Stimulated activated CD8-positive, alpha-beta memory T cell treated with anti-CD3 and anti-CD28 coated beads, Interleukin-2, amount 100 ng/mL, for 1 hour (primary cell): ENCODE measurements at places on chromosomes 5 and 9.

DNA sequence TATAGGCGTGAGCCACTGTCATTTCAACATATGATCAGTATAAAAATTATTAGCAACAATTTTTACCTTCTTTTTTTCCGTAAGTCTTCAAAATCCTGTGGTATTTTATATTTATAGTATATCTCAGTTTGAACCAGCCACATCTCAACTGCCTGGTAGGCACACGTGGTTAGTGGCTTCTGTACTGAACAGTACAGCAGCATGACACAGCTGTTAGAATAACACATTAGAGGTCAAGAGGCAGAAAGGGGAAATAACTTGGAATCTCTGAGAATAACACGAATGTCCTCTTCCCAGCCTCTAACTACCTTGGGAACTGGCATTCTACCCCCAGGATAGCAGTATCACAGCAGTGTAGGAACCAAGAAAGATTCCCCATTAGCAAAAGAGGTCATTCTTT lies 108.5 kb upstream of the IQGAP2 start:
- no peak for DNase-seq

DNA sequence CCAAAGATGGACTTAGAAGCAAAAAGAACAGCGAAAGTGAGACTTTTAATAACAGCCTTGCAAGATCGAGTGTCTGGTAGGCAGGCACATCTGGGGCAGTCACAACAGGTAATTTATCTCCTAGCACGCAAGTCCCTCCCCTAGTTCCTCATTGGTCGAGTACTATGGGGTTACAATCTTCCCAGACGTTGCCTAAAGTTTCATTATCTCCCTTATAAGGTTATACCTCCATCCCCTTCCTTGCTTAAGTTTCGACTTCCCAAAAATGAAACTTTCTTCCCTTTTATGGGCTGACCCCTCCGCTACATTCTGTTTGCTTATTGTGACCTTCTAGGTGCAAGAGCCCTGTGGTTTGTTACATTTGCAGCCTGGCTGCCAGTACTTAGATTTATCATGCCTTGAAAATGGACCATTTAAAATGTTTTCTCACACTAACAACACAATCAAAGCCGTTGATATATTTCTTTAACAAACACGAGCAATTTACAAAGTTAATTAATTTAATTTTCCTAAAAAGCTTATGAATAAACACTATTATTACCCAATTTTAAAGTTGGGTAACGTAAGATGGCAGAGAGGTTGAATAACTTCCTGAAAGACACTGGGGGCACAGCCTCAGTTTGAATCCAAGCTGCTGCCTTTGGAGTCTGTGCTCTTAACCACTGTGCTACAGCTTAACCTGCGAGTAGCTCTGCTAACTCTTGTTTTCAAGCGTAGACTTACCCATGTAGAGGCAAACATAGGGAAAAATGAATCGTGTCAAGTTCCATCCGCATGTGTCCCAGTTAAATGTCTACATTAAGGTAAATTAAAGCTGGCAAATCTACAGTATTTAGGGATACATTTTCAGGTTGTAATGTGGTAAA lies 91.7 kb downstream of the EDIL3 start:
- no peak for DNase-seq

DNA sequence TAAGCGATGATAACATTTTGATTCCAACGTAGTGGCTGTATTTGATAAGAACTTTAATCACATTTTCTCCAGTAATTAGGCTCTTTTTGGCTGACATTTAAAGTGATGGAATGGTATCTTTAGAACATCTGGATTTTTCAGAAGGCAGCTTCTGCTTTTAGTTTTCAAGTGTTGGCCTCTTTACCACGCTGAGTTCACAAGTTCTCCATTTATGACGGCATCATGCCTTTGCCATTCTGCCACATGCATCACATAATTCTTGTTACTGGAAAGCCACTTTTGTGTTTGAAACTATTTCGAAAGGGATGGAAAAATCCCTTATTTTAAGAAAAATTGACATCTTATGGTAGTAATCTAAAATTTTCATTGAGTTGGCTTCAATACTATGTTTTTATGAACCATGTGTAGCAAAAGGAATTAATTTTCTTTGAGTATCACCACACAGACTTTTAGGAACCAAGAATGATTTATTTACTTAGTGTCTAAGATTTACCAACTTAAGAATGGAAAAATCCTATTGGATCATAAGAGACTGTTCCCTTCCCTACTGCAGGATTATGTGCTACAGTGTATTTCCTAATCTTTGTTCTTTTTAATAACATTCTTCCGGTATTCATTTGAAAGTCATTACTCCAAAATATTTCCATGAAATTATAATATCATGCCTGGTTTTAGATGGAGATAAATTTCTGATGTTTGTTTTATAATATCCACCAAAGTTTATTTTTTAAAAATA lies 344.2 kb downstream of the ADGRV1 start:
- DNase-seq = no peak

- DNase-seq = no peak
Observed at GRCh38 chr5:103407402-103407801, 148.8 kb downstream of the MACIR start.

- DNase-seq = no peak
Observed at GRCh38 chr9:91119142-91119541, 242.6 kb downstream of the AUH start.

GRCh38 chr5:166032601-166033000 lies 2258.8 kb upstream of the WWC1 start:
- DNase-seq = no peak

DNA sequence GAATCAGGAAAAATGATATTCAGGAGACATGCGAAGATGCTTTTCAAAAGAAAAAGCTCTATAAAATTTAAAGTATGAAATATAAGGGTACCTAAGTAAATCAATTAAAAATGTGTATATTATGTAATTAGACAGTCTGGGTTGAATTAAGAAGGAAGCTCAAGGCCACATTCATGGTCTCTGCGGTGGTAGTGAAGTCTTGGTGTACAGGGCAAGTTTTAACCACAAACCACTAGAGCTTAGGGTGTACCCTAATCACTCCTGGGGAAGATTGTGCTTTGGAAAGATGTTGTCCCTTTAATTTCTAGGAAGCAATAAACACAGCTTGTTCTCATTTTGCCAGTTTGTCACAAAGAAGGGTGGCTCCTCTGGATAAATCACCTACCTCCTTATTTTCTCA lies 287.2 kb upstream of the ZNF608 start:
- DNase-seq = no peak

DNA sequence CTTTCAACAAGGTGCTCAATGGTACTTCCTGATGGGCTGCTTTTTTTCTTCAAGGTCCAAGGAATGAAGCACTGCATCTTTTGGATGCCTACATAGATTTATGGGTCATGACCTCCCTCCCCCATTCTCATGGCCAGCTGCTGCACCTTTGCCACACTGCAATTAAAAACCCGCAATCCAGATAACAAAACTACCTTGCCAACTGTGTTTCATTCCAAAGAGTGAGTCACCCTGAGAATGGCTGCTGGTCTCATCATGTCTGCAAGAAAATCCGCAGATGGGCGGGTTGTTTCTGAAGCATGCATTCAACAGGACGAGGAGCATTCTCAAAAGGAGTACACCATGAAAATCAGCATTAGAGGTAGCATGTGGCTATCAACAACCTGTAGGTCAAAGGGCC lies 139.8 kb downstream of the ELAVL2 start:
- DNase-seq = no peak

- no peak for DNase-seq
Observed at GRCh38 chr5:123505633-123506032, 6.3 kb upstream of the CSNK1G3 start.

DNA sequence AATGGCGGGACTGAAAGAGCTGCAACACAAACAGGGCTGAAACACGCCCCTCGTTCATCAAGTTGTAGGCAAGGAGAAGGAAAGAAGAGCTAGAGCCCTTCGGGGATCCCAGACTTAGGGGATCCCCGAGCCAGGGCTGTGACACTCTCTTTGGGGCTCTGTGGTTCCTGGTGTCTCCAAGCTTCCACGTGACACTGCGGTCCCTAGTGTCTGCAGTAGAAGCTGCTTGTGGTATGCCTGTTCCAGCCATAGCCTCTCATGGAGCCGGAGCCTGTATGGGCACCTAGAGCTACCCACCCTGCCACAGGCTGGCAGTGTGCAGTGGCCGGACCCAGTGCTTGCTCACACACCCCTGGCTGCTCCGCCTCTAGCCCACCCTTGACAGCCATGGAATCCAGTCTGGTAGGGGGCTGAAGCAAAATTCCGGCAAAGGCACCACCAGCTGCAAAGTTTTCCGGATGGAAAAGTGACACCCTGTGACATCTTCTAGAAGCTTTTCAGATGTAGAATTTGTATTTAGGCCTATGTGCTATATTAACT lies 1439.6 kb upstream of the ACO1 start:
- DNase-seq = no peak

GRCh38 chr5:34703767-34704713 lies 47.9 kb downstream of the RAI14 start:
- no peak for DNase-seq

DNA sequence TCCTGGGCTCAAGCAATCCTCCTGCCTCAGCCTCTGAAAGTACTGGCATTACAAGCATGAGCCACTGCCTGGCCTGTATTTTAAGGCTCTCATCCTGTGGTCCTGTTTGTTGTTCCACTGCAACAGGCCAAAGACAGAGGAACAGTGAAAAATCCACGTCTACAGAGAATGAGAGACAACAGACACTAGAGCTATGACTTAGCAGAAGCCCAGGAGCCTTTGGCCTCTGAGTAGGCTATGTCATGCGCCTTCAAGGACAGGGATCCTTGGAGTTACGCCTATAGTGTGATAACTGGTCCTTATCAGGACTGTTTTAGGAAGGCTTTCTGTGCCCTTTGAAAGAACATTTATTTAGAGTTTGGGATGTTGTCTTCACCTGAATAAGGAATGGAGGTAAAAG lies 10.5 kb downstream of the POC5 start:
- DNase-seq = no peak

GRCh38 chr5:31531543-31531887 lies 378 bp downstream of the DROSHA start:
- DNase-seq = no peak

DNA sequence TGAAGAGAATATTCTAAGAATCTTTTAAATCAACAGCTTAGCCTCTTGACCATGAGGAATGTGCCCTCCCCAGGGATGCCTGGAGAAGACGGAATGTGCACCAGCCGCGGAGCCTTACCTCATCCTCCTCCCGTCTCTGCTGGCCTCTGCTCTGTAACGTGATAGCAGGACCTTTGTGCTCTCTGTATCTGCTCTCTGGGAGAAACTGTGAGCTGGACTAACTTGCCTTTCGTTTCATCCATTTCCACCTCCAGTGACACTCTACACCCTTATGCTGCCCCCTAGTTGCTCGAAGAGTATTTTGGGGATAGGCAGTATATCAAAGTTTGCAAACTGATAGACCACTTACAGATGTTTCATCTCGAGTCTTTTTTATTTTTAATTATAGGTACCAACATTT lies 141.4 kb downstream of the NPR3 start:
- DNase-seq = no peak

GRCh38 chr9:3508078-3508431 lies 17.7 kb downstream of the RFX3 start:
- DNase-seq = no peak

DNA sequence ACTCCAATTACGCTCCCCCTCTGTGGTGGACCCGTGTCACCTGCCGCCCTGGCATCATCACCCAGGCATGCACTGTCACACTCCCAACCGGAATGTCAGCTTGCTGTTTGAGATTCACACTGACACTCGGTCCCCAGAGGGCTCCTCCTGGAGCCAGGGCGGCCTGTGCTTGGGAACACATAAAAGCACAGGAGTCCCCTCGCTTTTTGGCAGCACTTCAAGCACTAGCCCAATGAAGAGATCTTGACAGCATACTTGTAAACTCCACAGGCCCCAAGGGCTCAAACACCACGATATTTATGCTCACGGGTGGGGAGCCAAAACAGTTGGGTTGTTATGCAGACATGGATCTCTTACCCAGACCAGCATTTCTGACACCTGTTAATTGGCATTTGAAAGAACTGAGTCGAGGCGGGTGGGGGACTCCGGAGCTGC lies 90.8 kb upstream of the EGFLAM start:
- no peak for DNase-seq

GRCh38 chr5:35854248-35854647 lies 2.4 kb upstream of the IL7R start:
- DNase-seq = peak; percentile 45

GRCh38 chr5:58327289-58327688 lies 132.6 kb downstream of the PLK2 start:
- no peak for DNase-seq

- no peak for DNase-seq
Observed at GRCh38 chr5:32446630-32447029, 2.1 kb upstream of the ZFR start.
